Inflammatory macrophage treated with lipopolysaccharide for 1 hour (primary cell): ENCODE measurements at places on chromosomes 2 and 18.
A peak's percentile ranks its signal among the peaks of the same experiment; 100 is the strongest.

DNA sequence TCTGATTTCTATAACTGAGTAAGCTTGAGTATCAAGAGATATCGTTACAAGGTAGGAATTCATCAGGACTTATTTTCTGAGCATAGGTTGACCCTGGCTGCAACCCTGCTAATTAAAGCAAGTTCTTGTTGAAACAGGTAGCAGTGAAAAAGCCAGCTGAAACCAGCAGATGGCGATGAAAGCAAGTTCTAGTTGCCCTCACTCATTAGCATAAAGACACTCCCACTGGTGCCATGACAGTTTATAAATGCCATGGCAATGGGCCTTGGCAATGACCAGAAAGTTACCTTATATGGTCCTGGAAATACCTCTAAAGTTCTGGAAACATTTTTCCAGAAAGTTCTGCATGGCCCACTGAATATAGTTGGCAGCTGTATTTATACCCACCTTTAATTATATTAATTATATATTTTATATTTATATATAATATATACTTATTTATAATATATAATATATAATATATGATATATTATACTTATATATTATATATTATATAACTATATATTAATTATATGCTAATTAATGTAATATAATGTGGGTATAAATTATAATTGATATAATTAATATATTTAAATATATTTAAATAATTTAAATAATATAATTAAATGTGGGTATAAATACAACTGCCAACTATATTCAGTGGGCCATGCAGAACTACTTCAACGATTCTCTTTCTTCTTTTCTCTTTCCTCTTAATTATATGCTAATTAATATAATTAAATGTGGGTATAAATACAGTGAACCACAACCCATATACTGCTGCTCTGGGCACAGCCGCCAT is 188.0 kb downstream of the CDH7 start:
- DNase-seq = peak; percentile 32

GRCh38 chr2:74181739-74182138 is 3.1 kb upstream of the MOB1A start:
- peak; percentile 96 for DNase-seq

- DNase-seq = no peak
Measured at GRCh38 chr2:239737144-239737463, 288.0 kb downstream of the NDUFA10 start.

- no peak for DNase-seq
Measured at GRCh38 chr2:9547262-9547991, 8.2 kb downstream of the ADAM17 start.

DNA sequence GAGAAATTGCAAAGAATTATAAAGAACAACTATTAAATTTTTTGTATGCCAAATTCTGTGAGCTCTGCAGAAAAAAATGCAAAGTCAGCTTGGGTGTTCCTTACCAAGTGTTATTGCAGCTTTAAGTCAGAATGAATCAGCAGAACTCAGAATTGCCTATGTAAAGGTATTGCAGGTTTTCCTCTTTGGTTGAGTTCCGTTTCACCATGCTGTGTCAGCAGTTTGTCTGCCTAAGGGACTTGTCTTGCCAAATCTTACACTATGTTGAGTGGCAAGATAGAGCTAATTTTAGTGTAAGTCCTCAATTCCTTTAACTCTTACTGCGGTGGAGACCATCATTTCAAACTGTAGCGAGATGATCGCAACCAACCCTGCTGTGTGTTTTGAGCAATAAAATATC is 38.8 kb downstream of the ADAM23 start:
- no peak for DNase-seq
